ENCODE measurements at places on chromosomes 1 and 21.

GRCh38 chr1:211261229-211261628 lies 2.1 kb downstream of the RCOR3 start:
- DNase-seq = no peak
- H3K4me3 ChIP-seq = peak overlapping the region; percentile 75
- H3K27me3 ChIP-seq = no peaks in the 10 kb centered on the region
- H3K27ac ChIP-seq = peak overlapping the region; percentile 68

DNA sequence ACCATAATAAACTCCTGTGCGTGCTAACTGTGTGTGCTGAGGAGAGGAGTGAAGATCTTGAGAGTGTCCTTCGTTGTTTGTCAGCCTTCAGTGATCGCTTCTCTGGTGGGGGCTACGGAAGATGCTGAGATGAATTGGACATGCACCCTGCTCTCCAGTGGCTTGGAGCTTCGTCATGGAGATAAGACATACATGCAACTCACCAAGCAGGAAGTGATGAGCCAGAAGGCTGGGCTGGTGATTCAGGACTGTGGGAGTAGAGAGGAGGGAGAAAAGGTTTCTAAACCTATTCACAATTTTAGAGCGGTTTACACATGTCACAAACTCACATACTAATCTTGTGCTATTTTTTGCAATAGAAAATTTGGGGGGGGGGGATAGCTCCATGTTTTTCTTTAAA lies 128.9 kb upstream of the ADAR start:
- no peaks in the 10 kb centered on the region for H3K36me3 ChIP-seq
- H3K4me1 ChIP-seq = no peaks in the 10 kb centered on the region
- H3K27me3 ChIP-seq = peaks cover 9% of the 10 kb centered on the region
- H3K4me3 ChIP-seq = no peak overlapping the region

DNA sequence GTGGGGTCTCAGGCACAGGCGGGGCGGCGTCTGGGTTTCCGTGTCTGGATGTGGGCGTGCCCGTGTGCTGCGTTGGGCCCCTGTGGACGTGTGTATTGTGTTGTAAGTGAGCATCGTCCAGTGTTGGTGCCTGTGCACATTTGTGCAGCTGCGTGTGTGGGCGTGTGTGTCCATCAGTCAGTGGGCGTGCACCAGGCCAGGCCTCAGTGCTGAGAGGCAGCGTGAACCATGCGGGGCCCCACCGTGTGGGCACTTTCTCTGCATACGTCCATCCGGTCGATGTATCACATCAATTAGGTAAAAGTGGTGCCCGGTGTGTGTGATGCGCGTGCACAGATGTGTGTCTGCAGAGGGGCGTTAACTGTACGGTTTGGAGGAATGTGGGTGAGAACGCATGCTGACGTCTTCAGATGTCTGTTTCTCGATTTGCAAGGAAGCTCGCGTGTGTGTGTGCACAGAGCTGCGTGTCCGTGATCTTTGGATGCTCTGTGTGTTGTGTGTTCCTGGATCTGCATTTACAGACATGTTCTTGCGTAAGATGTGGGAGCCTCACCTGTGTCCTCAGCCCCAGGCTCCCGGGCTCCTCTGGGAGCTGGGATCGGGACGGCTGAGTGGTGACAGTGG lies 24.6 kb downstream of the AGRN start:
- peaks cover 7% of the 10 kb centered on the region for H3K4me1 ChIP-seq
- H3K4me3 ChIP-seq = no peak overlapping the region
- H3K27me3 ChIP-seq = no peaks in the 10 kb centered on the region
- H3K36me3 ChIP-seq = peaks cover 36% of the 10 kb centered on the region

DNA sequence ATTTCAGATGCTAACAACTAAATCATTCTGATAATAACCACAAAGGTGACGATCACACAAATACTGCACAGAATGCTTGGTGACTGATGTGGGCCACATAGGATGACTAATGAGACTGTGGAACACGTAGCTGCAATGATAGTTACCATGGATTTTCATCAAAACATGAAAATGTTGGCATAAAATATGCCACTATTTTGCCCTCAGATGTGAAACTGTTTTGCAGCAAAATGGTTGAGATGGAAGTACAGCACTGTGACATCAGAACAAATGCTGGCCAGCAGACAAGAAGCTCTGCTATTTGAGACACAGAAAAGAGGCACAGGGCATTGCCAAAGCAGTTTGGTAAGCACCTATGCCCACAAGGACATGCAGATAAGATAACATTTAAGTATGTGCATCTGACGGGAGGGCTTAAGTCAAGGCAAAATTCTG lies 83.8 kb downstream of the NIBAN1 start:
- H3K4me3 ChIP-seq = no peak overlapping the region
- no peaks in the 10 kb centered on the region for H3K27me3 ChIP-seq
- H3K27ac ChIP-seq = no peak overlapping the region

- no peak overlapping the region for H3K4me3 ChIP-seq
- peaks cover 4% of the 10 kb centered on the region for H3K4me1 ChIP-seq
- H3K27me3 ChIP-seq = peaks cover 15% of the 10 kb centered on the region
- no peak overlapping the region for H3K27ac ChIP-seq
- no peak for DNase-seq
- H3K36me3 ChIP-seq = no peaks in the 10 kb centered on the region
These were observed 2.0 kb downstream of the RCSD1 start for GRCh38 chr1:167631936-167632614.

DNA sequence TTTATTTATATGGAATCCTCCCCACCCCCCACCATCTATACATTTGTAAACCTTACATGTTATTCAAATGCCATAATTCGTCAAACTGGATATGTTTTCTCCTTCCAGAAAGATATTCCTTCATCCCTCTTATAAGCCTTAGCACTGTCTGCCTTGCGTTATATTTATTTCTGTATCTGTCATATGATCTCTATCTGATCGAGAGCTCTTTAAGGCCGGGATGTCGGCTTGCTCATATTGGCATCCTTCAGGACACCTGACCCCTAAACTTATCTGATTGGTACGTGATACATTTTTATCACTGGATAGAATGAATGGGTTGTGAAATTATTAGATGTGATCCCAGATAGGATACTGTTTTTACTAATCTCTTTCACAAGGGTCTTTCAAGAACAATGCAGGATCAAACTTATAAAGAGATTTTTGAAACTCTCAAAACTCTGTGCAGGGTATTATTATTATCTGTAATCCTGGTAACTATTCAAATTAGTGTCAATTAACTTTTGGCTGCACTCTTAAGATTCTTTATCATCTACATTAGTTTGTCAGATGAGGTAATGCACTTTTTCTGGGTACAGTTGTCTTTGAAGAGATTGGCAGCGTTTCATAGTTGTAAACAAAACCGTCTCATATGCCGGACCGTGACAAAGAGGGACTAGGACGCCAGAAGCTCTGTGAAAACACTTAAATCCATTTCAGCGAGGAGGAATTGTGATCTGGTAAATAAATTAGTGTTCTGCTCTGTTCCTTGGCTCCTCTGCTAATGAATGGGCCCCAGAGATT lies 152.0 kb downstream of the KIF26B start:
- no peak overlapping the region for H3K4me3 ChIP-seq
- H3K36me3 ChIP-seq = no peaks in the 10 kb centered on the region
- DNase-seq = no peak
- H3K27ac ChIP-seq = no peak overlapping the region
- H3K27me3 ChIP-seq = no peaks in the 10 kb centered on the region
- peaks cover under 1% of the 10 kb centered on the region for H3K4me1 ChIP-seq

- no peak for DNase-seq
- no peaks in the 10 kb centered on the region for H3K36me3 ChIP-seq
- H3K4me1 ChIP-seq = peaks cover 36% of the 10 kb centered on the region
- H3K27ac ChIP-seq = no peak overlapping the region
- H3K27me3 ChIP-seq = no peaks in the 10 kb centered on the region
These were observed 1.9 kb upstream of the CSRP1 start for GRCh38 chr1:201508809-201509208.

DNA sequence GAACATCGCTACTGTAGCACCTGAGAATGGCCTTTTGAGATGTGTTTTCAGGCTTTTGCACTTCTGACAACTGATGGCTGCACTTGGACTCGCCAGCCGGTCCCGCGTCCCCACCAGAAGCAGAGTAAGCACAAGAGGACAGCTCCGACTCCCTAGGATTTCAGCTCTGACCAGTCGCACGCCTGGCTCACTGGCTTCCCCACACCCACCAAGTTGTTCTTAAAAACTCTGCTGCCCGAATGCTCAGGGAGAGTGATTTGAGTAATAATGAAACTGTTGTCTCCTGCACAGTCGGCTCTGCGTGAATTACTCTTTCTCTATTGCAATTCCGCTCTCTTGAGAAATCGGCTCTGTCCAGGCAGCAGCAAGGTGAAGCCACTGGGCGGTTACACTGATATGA lies 40.2 kb upstream of the NLRP3 start:
- no peak for DNase-seq
- no peak overlapping the region for H3K4me3 ChIP-seq
- no peaks in the 10 kb centered on the region for H3K4me1 ChIP-seq
- no peaks in the 10 kb centered on the region for H3K27me3 ChIP-seq

Measured in keratinocyte (primary cell).